CD8-positive, alpha-beta memory T cell (primary cell): ENCODE measurements at places on chromosomes 7 and 10. TPM values are rescaled to one million over a fixed set of nuclear protein-coding genes. Genes with fewer than 3 reads are reported as not detected.
A peak's percentile ranks its signal among the peaks of the same experiment; 100 is the strongest.

DNA sequence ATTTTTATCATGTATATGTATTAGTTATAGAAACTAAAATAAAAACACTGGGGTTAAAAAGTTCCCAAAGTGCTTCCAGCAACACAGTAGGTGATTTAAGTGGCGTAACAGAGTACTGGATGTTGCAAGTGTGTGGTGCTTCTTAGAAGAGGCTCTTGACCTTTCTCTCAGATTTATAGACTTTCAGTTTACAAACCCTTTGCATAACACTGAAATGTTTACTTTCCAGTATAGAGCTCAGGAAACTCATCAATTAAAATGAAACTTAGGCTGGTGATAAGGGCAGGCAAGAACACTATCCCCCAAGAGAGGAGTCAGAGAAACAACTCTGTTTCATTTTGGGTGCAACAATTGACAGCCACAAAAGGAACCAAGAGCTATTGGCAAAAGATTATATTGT, 27.5 kb upstream of the SMC3 start:
- DNase-seq = no peak

DNA sequence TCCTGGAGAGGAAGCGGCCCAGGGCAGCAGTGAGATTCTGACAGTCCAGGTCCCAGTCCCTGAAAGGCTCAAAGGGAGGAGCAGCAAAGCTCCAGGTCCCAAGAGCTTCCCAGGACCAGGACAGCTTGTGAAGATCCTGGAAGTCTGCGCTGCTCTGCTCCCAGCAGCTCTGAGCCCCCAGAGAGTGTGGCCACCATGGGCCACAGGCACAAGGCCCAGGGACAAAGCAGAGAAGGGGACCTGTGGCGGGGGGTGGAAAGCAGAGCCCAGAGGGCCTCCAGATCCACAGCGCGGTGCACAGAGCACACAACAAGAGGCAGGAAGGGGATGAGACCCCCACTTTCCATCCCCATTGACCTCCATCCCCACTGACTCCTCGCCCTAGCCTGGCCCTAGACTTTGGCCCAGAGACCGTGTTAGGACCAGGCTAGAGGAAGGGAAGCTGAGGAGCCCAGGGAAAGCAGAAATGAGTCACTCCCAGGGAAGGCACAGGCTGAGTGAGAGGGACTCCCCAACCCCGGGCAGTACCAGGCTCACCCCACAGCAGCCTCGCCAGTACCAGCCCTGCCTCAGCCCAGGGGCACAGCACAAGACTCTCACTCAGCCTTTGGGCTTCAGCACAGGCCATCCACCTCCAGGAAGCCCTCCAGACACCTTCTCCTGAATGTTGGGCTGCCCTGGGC, 75.5 kb downstream of the GRID1 start:
- DNase-seq = no peak

The EEPD1 gene
- total RNA-seq = 0.66 TPM

GRCh38 chr10:64798297-64798696, 1277.1 kb downstream of the REEP3 start:
- DNase-seq = no peak

DNA sequence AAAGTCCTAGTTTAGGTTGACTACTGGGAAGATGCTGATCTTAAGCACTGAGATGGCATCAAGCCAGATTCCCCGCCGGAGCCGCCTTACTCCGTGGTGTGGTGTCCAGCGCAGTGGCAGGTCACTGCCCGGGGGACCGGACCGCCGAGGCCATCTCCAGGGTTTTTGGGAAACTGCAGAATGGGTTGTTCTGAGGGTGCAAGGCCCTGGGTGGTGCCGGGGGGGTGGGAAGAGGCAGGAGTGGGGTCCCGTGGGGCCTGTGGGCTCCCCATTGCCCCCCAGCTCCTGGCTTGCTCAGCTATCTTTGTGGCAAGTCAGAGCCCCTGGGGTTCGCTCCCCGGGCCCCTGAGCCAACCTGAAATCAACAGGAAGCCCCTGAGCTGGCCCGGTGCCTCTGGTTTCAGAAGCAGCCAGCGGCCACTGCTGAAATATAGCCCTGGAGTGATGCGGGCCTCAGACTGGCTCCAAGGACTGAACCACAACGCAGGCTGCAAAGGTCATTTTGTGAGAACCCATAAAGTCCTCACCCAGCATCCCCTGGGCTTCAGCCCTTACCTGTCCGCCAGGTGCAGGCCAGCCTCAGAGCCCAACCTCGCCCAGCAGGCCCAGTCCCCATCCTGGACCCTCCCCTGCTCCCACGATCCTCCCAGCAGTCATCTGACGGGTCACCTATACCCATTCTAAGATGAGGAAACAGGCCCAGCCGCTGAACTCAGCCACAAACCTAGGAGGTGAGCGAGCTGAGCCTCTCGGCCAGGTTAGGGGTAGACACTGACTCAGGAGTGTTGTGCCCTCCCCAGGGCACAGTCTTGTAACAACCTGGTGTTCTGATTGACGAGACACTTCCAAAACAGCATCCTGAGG, 102.7 kb downstream of the PDGFA start:
- no peak for DNase-seq

The FEZF1 gene
- total RNA-seq = not detected

GRCh38 chr7:137656227-137656849, 190.4 kb downstream of the DGKI start:
- peak; percentile 51 for DNase-seq

DNA sequence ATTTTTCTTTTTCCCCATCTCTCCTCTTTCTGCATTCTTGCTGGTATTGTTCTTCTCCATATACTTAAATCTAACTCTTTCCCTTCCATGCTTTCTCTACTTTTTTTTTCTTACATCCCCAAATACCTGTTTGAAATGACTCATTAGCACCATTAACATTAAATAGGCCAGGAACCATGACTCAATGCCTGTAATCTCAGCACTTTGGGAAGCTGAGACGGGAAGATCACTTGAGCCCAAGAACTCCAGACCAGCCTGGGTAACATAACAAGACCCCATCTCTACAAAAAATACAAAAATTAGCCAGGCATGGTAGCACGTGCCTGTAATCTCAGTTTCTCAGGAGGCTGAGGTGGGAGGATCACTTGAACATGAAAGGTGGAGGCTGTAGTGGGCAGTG, 1026.8 kb downstream of the GATA3 start:
- no peak for DNase-seq

GRCh38 chr7:12102126-12102525, 109.0 kb upstream of the TMEM106B start:
- no peak for DNase-seq

DNA sequence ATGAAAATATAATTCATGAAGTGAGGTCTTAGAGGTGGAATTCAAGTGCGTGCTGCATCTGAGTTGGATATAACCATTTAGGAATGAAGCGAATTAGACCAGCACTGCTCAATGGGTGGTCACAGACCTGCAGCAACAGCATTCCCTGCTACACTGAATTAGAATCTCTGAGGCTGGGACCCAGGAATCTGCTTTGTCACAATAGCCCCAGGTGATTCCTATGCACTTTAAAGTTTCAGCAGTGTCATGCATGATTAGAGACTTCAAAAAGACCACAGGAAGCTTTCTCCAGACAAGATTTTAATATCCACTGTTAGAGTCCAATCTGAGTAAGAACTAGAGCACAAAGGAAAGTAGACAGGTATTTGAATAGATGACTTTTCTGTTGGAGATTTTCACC, 352.8 kb upstream of the VSTM2A start:
- DNase-seq = no peak

The EVX1 gene
- not detected for total RNA-seq

- DNase-seq = no peak
Observed at GRCh38 chr10:1147810-1148209, 91.6 kb downstream of the WDR37 start.

DNA sequence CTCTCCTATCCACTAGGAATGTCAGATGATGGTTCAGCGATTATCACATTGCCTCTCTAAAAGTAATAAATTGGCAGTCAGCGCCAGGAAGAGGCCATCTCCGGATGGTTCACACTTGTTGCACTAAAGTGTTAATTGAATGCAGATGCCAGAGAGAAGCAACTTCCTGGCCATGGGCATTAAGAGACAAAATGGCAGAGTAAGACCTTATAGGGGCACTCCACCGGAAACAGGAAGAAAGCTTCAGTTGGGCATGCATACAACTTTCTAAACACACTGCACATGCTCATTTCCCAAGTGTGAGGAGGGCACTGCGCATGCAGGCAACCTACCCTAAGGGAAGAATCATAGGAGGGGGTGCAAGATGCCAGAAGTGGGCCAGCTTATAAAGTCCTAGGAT, 71.7 kb upstream of the AUTS2 start:
- DNase-seq = no peak

The PDE6C gene
- not detected for total RNA-seq

DNA sequence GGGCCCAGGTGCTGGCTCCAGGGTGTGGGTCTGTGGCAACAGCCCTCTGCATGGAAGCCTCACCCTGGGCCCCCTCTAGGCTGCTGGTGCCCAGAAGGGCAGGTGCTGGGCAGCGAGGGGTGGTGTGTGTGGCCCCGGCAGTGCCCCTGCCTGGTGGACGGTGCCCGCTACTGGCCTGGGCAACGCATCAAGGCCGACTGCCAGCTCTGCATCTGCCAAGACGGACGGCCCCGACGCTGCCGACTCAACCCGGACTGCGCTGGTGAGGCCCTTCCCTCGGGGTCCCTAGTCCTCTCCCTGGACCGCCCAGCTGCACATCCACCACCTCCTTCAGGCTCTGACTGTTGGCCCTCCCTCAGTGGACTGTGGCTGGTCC, 18.8 kb upstream of the ZNF467 start:
- DNase-seq = no peak

- no peak for DNase-seq
Observed at GRCh38 chr10:78996792-78997129, 72.0 kb upstream of the ZMIZ1 start.

DNA sequence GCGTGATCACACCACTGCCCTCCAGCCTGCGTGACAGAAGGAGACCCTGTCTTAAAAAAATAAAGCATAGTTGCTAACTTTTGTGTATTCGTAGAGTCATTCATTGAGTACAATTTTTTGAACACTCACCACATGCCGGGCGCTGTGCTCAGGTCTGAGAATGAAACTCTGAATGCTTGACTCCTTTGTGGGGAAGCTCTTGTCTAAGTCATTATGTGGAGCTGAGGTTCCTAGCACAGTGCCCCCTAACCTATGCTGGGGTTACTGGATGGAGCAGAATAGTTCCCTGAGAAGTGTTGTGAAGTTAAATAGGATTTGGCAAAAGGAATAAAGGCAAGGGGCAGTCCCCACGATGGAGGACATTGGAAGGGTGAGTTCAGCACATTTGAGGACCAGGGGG, 123.3 kb downstream of the CELF2 start:
- DNase-seq = no peak

DNA sequence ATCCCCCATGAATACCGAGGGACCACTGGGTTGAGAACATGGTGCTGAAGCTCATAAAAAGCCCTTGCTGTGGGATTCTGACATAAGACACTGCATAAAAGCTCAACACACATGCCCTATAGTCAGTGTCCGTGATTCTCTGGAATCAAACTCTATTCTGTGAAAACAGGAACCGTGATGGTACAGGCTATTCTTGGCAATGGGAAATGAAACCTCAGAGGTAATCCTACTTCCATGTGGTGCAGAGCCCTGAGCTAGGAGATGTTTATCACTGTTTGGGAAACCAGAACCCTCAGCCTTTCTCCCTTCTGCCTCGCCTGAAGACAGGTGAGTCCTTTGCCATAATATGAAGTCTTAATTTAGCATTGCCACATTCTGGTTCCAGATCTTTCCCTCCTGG, 80.8 kb upstream of the PRSS1 start:
- DNase-seq = no peak

DNA sequence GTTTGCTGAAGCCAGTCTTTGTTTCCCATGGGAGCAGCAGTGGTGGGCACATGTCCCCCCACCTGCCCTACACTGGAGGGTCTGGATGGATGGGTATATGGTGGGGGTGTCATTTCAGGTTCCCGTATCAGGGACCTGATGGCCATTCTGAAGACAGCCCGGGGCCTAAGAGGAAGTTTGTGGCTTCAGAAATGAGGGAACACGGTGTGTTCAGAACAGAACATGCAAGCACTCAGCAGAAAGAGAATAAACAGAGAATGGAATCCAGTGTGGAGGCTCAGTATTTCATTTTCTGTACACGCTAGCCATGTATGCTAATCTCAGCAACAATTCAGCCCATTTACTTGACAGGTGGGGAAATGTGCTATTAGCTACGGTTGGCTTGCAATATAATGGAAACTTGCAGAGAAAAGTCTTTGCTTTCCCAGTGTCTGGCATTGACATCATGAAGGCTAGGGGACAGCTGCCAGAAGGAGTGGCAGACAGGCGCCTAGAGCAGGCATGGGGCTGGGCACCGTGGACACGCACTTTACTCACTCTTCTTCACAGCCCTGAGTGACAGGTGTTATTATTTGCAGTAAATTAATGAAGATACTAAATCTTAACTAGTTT, 98.6 kb downstream of the ELMO1 start:
- no peak for DNase-seq

GRCh38 chr10:84607044-84607443, 278.7 kb downstream of the CCSER2 start:
- DNase-seq = no peak

DNA sequence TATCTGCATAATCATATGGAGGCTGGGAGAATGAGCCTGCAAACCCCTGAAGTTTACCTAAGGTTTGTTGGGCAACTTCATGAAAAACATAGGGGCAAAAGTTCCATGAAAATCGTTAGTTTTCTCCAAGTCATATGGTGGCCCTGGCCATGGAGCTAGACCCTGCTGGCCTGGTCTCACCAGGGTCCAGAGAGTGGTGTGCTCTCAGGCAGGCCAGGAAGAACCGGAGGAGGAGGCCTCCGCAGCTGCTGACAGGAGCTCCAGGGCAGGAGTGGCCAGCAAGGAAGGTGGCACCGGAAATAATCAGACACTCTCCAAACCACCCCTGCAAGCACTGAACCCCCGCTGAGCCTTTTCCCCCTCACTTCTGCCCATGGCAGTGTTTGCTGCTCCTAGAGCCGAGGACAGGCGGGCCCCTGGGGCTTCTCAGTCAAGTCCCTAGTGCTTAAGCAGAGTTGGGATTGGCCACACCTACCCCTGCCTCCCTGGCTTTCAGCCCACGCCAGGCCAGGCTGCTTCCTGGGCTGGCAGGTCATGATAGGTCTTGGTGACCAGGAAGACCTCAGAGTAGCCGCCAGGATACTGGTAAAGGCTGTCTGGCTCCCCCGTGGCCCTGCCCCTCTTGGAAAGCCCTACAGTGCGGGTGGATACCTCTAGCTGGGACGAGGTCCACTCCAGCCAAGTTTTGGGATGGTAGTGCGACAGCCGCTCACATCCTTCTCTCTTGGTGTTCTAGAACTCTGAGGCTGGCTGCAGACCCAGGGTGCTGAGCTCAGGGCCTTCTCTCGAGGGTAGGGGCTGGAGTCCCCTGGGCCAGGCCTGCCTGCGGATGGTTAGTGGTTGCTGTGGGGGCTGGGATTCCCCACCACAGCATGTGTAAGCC, 242.8 kb downstream of the MGMT start:
- DNase-seq = no peak

The NAT16 gene
- not detected for total RNA-seq

DNA sequence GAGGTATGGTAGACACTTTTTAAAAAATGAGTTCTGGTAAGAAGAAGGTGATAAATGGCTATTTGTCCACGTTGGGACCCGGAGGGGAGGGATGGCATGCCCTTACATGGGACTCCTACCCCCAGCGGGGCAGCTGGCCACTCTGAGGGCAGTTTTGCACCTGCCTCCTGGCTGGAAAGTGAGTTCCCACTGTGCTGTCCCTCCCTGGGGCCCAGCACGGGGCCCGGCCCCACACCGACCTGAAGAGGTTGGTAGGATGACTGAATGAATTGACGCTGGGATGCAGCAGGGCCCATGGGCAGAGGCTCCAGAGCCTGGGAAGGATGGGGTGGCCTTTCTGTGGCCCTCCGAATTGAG, 601 bp upstream of the AEBP1 start:
- no peak for DNase-seq

GRCh38 chr7:26479581-26479980, 187.9 kb downstream of the SNX10 start:
- no peak for DNase-seq

The STOX1 gene
- total RNA-seq = 0.39 TPM
